ENCODE measurements at places on chromosomes 12 and 14.

DNA sequence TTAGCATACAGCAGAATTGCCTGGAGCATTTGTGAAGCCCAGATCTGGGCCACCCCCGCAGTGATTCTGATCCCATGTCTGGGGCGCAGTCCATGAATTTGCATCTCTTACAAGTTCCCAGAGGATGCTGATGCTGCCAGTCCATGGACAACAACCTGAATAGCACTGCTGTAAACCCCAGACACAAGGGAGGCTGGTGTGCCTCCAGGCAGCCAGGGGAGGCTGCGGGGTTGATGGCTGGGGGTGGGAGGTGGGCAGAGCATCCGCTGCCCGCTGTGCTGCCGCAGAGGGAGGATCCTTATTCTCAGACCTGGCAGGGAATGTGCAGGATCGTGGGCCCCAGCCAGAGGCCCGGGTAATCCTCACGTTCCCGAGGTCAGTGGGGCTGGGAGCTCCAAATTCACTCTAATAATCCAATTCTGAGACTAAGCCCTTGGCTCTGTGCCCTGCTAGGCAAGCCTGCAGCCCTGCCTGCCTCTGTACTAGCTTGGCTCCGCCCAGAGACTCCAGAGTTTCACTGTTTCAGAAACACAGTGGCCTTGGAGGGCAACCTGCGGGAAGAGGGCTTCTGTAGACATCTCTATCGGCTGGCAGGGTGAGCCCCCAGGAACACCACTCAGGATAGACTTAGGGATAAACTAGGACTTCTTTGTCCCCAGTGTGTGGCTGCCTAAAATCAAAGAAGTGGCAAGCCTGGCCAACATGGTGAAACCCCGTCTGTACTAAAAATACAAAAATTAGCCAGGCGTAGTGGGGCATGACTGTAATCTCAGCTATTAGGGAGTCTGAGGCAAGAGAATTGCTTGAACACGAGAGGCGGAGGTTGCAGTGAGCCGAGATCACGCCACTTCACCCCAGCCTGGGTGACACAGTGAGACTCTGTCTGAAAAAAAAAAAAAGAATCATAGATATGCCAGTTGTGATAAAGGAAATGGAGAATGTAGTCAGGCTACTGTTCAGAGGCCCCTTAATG is 17.8 kb upstream of the MLEC start:
- no peak for DNase-seq

GRCh38 chr12:45648070-45648469 is 81.4 kb upstream of the ARID2 start:
- DNase-seq, result no peak

GRCh38 chr12:124774462-124775167 is 89.0 kb downstream of the SCARB1 start:
- DNase-seq, result peak; percentile 42

GRCh38 chr12:6996040-6996441 is 22.2 kb downstream of the LPCAT3 start:
- DNase-seq, result no peak

GRCh38 chr12:82357845-82358199 is 365 bp downstream of the CCDC59 start:
- no peak for DNase-seq

DNA sequence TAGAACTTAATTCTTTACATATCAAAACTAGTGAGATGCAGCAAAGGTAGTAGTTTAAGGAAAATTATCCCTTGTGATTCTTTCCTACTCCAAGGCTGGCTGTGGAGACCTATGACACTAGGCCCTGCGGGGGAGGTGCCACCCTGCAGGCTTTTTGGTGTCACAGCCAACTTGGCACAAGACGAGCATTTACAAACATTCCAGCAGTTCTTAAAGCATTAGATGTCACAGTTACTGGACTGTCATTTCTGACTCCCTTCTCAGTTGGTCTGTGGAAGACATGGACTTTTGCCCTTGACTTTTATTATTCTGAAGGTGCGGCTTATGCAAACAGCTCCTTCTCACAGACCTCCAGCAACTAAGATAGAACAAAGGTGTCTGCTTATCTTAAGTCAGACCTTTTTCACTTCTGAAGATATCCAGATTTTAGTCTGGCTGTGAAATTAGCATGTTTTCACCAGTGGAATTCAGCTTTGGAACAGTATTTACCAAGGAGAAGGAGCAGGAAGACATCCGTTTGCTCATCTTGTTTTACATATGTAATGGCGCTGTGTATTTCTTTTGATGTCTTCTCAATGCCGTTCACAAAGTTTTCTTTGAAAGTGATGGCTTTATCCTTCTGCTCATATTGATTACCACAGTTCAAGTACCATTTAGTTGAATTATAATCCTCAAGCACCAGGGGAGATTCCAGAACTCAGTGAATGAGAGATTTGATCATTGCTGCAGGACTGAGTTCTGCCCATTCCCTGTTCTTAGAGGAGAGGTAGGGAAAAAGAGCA is 17.9 kb downstream of the SRGAP1 start:
- no peak for DNase-seq

- DNase-seq, result no peak
Measured at GRCh38 chr14:20143911-20144310, 5.3 kb downstream of the OR4N5 start.

DNA sequence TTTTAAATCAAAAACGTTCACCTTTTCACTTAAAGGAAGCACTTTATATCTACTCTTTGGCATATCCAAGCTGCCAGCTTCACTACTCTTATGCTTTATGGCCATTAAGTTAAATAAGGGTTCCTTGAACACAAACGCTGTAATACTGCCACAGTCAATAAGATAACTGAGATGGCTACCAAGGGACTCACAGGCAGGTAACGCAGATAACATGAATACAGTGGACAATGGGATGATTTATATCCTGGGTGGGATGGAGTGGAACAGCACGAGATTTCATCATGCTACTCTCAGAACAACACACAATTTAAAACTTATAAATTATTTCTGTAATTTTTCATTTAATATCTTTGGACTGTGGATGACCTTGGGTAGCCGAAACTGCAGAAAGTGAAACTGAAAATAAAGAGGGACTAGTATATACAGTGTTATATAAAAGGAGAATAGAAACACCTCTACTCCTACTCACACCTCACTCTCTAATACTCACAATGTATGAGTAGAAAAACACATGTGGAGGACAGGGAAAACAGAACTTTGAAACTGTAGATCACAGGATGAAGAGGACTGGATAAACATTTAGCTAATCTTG is 367.3 kb downstream of the C12orf50 start:
- DNase-seq, result no peak

DNA sequence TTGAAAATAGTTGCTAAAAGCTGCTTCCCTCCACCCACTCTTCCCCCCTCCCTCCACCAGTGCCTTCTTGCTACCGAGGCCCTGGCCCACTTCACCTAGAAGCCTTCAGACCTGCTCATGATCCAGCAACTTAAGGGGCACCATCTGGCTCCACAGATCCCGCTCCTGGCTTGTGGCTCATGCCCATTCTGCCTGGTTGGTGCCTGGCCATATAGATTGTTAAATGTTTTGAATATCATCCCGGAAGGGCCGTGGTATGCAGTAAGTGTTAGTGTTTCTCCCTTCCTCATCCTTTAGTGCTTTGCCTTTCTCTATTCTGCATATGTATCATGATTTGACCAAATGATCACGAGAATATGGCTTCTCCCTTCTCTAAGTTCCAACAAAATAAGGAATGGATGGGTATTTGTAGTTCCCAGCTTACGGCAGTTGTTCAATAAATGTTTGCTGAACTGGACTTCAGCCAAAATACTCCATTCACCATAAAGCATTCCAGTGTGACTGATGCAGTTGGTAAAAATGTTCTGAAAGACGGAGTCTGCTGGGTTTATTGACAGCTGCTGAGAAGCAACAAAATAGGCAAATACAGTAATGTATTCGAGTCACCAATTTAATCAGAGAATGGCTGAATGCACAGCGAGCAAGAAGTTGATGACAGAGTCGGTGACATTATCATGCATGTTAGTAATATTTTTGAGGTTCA is 30.7 kb downstream of the GRIP1 start:
- DNase-seq, result no peak

- no peak for DNase-seq
Measured at GRCh38 chr12:10750385-10750727, 27.2 kb upstream of the YBX3 start.

DNA sequence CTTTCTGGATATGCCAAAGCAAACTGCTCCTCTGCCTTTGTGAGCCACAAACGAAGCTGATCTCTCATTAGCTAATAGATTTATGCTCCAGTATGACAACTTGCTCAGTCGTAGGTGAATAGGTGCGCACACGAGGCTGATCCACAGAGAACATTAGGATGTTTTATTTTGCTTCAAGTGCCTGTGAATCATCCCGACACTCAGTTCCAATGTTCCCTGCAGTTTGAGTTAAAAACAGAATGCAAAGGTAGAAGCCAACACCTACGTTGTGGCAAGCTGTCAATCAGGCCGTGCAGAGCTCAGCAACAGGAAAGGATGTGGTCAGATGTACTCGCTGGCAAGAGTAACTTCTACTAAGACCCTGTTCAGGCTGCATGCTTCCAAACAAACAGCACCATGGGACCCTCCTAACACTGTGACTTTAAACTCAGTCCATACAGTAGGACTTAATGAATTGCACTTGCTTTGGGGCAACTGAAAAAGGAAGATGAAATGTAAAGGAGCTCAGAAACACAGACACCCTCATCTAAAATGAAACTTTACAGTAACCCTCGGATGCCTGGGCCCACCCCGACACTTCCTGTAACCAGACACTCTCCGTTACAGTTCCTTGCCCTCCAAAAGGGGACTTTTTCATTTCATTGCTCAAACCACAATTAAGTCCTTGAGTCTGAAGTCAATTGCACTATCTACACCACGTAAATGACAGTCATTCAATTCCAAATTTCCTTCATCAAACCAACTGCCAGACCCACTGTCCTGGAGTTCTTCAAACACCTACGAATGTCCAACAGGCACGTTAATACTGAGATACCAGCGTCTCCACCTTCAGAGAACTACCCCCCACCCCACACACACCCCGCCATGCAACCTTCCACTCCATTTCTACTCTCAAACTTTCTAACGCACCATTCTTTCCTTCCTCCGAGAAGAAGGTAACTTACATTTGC is 1.6 kb downstream of the CCDC88C start:
- DNase-seq, result peak; percentile 95

DNA sequence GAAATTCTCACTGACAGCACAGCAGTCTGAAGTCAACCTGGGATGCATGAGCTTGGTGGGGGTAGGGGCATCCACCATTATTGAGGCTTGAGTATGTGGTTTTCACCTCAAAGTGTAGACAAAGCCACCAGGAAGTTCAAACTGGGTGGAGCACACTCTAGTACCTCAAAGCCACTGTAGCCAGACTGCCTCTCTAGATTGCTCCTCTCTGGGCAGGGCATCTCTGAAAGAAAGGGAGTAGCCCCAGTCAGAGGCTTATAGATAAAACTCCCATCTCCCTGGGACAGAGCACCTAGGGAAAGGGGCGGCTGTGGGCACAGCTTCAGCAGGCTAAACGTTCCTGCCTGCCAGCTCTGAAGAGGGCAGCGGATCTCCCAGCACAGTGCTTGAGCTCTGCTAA is 143.0 kb downstream of the KITLG start:
- DNase-seq, result no peak

DNA sequence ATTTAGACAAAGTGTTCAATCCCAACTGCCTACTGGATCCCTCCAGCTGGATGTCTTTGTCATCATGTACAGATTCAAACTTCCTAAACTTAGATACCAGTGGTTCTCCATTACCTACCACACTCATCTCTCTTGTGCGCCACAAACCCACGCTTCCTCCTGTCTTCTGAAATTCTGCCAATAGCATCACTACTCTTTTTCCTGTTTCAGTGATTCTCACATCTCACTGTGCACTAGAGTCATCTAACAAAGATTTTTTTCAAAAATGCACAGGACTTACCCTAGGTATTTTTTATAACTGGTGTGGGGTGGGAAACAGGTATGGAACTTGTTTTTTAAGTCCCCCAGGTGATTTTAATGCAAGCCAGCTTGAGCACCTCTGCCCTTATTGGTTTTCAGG is 5.9 kb downstream of the PSMB5 start:
- DNase-seq, result peak; percentile 19

Data from Kasumi-1 (cell line).